ENCODE measurements at places on chromosomes 4 and X. TPM values are rescaled to one million over a fixed set of nuclear protein-coding genes. Genes with fewer than 3 reads are reported as not detected.

The CT45A1 gene
- total RNA-seq = not detected

The MAGEA10 gene
- total RNA-seq = 0.05 TPM

The SLC10A7 gene
- total RNA-seq = 2.2 TPM

The AWAT2 gene
- not detected for total RNA-seq

The MUC7 gene
- total RNA-seq = not detected

The PIM2 gene
- 8.7 TPM for total RNA-seq

The ZNF827 gene
- 1.4 TPM for total RNA-seq

The PPEF2 gene
- total RNA-seq = not detected

The C4orf51 gene
- total RNA-seq = not detected

The USP9X gene
- total RNA-seq = 26.6 TPM

The PNMA5 gene
- not detected for total RNA-seq

The ERAS gene
- total RNA-seq = 0.10 TPM

The GYPE gene
- not detected for total RNA-seq

The LRBA gene
- total RNA-seq = 9.7 TPM

The CDX4 gene
- total RNA-seq = not detected

The CITED1 gene
- 1.6 TPM for total RNA-seq

The WFS1 gene
- 12.5 TPM for total RNA-seq

The NAP1L2 gene
- total RNA-seq = 1.0 TPM

The RUFY3 gene
- 9.2 TPM for total RNA-seq

The CTAG1A gene
- total RNA-seq = not detected

The IL2RG gene
- total RNA-seq = not detected

The PRDM8 gene
- 0.21 TPM for total RNA-seq

The MAP7D2 gene
- 6.6 TPM for total RNA-seq

The CAMK2D gene
- 12.8 TPM for total RNA-seq

The NLGN4X gene
- 0.02 TPM for total RNA-seq

The BST1 gene
- total RNA-seq = 17.8 TPM

The BANK1 gene
- 0.81 TPM for total RNA-seq

The GJB1 gene
- total RNA-seq = not detected

The MAGEA2 gene
- total RNA-seq = 0.07 TPM

The SLC9B1 gene
- total RNA-seq = not detected

The HTN3 gene
- total RNA-seq = not detected

The COL25A1 gene
- not detected for total RNA-seq

The USP17L28 gene
- total RNA-seq = not detected

The MTTP gene
- total RNA-seq = not detected

The SPATA4 gene
- total RNA-seq = 0.17 TPM

The NR3C2 gene
- 0.08 TPM for total RNA-seq

The GPC4 gene
- total RNA-seq = 0.02 TPM

The SMIM43 gene
- 0.21 TPM for total RNA-seq

The ENPEP gene
- 0.01 TPM for total RNA-seq

The FRAS1 gene
- total RNA-seq = 3.3 TPM
